ENCODE measurements at places on chromosomes 12 and 14.
A peak's percentile ranks its signal among the peaks of the same experiment; 100 is the strongest.

DNA sequence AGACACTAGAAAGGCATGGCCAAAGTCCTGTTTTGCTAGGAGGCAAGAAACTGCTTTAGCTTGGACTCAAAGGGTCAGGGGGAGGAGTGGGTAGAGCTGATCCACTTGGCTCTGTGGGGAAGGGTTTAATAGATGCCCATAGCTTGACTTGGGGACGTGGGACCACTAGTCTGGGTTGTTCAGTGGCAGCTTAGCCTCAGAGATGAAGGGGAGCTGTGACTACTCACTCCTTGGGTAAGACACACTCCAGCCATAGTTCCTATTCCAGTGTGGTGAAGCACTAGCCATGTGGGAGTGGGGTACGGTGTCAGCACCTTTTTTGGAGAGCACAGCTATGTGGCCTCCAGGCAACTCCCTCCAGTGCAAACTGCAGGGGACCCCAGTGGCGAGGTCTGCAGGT, 257.3 kb downstream of the TMEM121 start:
- DNase-seq = no peak

DNA sequence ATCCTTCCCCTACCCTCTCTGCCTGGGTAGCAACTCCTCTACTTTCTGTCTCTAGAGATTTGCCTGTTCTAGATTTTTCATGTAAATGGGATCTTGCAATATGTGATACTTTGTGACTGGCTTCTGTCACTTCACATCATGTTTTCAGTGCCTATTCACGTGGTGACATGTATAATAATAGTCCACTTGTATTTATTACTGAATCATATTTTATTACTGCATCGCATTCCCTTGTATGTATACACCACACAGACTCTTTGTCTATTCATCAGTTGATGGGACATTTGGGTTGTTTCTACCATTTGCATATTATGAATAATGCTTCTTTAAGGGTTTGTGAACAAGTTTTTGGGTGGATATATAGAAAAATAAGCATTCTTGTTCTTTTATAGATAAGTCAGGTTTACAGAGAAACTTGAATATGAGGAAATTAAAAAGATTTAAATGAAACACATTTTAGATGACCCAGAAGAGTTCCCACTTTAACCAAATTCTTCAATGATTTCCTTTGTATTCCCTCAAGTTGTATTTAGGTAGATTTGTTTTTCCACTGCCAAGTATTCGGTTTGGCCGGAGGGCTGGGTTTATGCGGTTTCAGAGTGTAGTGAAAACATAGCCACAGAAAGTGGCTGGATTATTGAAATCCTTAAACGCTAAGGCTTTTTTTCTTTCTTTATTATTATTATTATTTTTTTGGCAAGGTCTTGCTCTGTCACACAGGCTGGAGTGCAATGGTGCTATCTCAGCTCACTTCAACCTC, 178.7 kb upstream of the TMTC1 start:
- DNase-seq = no peak

- DNase-seq = no peak
These were observed 53.9 kb upstream of the FICD start for GRCh38 chr12:108461058-108461660.

- DNase-seq = no peak
These were observed 788 bp downstream of the SFSWAP start for GRCh38 chr12:131711551-131712205.

GRCh38 chr14:101730626-101731186, 30.8 kb upstream of the PPP2R5C start:
- no peak for DNase-seq

- no peak for DNase-seq
These were observed 67.3 kb downstream of the RCOR1 start for GRCh38 chr14:102659797-102660196.

- no peak for DNase-seq
These were observed 143.6 kb downstream of the TMEM117 start for GRCh38 chr12:43979450-43979849.

- no peak for DNase-seq
These were observed 325.6 kb upstream of the TMEM132C start for GRCh38 chr12:127941332-127941731.

DNA sequence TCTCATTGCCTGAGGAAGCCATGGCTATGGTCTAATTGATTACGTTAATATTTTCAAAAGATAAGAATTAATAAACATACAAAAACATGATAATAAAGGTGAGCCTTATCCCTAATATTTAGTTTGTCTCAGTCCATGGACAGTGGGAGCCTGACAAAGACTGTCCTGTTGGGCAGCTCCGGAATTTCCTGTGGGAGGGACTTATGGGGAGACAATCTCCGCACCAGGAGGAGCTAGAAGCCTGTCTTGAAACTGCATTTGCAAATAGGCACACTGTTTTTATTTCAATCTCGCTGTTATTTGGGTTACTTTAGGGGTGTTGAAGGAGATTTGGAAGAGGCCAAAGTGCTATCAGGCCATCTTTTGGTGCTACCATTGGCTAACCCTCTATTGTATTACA, 50.8 kb upstream of the ZDHHC17 start:
- DNase-seq = no peak

- DNase-seq = no peak
These were observed 377.7 kb downstream of the SLC16A7 start for GRCh38 chr12:59973515-59973914.

- DNase-seq = peak; percentile 50
These were observed 7.2 kb upstream of the ANKRD9 start for GRCh38 chr14:102516531-102517391.

DNA sequence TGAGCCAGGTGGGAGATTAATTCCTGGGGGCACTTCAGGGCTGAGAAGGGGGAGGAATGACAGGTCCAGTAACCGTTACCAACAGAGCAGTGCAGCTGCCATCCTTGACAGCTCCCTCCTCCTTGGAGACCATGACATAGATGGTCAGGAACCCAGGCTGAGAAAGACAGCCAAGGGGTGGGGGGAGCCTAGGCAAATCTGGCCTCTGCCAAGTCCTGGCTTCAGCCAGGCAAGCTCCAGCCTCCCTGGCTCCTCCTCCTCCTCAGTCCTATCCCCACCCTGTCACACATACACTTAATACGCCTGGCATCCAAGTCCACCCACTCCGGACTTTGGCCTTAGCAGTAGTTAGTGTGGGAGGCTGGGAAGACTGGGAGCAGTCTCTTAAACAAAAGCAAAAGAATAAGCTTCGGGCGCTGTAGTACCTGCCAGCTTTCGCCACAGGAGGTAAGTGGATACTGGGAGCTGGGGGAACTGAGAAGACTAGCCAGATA, at the start of gene RDH5:
Gene RDH5, plus strand, starts transcription at position 323 of the 494 bp plus-strand sequence. CDS start 792 bp downstream, outside the sequence.
- DNase-seq = no peak

GRCh38 chr12:95487024-95487423, 13.1 kb downstream of the METAP2 start:
- DNase-seq = no peak

DNA sequence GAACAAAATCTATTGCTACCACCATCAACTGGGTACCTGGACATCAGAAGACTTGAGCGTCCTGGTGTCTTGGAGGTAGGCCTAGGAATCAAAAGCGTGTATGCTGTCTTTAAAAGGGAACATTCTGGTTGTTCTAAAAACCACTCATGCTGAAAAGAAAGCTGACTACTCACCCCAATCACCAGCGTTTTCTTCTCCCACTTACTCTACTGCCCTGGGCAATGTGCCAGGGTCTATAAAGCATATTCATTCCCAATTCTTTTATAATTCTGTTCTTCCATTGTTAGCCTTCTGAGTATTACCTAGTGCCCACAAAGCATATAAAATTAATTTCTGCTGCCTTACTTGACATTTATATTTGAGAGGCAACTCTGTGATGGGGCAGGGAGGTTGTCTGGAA, 133.4 kb downstream of the KCNA5 start:
- DNase-seq = no peak

- DNase-seq = no peak
These were observed 11.2 kb upstream of the PNMA1 start for GRCh38 chr14:73725116-73726024.

DNA sequence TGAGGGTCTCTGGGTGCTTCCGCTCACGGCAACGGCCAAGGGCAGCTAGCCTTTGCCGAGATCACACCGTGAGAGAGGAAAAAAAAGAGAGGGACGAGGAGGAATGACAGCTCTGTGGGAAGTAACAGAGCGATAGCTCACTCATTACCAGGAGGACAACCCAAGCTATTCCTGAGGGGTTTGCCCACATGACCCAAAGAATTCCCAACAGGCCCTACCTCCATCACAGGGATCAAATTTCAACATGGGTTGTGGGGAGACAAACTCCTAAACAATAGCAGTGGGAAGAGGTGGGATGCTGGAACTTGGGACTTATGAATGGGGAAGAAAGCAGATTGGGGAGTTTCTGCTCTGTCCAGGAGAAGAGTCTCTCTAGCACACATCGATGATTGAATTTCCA, 180.6 kb downstream of the LRRK2 start:
- no peak for DNase-seq

DNA sequence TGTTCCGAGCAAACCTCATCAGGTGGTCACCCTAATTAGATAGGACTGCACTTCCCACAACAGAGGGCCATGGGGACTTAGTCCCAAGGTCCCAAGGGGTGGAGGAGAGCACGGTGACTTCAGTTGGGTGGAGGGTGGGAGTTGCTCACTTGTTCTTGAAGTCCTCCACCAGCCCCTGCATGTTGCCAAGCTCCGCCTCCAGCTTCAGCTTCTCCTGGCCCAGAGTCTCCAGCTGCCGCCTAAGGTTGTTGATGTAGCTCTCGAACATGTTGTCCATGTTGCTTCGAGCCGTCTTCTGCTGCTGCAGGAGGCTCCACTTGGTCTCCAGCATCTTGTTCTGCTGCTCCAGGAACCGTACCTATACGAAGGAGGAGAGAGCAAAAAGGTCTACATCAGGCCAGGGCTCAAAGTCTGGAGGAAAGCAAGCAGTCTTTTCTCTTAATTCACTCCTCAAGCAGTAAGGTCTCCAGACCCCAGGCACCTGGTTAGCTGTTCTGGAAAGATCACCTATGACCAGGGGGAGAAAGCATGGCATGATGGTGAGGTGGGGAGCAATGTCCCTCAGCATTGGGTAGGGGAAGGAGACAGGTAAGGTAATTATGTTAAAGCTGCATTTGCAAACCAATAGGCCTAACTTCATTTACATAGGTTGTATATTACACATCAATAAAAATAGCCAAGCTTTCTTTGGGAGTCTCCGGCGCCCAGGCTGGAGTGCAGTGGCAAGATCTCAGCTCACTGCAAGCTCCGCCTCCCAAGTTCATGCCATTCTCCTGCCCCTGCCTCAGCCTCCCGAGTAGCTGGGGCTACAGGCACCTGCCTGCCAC, 2.9 kb downstream of the KRT8 start:
- no peak for DNase-seq

DNA sequence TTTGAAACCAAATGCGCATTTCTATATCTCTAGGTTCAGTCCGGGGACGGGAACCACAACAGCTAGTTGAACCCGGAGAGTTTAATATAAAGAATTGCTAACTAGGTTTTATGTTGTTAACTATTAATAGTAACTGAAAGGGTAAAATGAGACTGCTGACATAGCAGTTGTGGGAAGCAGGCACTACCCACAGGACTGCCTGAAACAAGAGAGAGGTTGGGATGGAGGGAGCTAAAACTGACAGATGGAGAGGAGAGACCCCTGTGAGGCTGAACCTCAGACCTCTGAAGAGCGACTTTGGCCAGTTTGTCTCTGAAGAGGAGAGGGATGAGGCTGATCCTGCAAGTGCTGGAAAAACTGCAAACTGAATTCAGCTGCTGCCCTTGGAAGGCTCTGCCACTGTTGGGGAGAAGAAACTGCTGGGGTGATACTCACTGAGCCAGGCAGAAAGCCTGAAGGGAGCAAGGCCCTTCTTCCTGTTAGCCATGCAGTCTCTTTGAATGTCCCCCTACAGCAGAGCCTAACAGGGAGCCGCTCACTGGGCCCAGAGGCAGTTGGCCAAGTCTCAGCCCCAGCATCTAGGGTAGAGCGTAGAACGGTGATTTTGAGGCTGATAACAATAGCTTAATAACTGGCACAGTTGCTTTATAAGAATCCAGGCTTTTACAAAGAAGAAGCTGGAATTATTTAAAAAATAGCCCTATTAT, 172.2 kb downstream of the NPAS3 start:
- no peak for DNase-seq

- DNase-seq = no peak
These were observed 71.0 kb downstream of the SLC25A47 start for GRCh38 chr14:100393906-100394732.

- no peak for DNase-seq
These were observed 76.2 kb upstream of the KCNA1 start for GRCh38 chr12:4833524-4833923.

DNA sequence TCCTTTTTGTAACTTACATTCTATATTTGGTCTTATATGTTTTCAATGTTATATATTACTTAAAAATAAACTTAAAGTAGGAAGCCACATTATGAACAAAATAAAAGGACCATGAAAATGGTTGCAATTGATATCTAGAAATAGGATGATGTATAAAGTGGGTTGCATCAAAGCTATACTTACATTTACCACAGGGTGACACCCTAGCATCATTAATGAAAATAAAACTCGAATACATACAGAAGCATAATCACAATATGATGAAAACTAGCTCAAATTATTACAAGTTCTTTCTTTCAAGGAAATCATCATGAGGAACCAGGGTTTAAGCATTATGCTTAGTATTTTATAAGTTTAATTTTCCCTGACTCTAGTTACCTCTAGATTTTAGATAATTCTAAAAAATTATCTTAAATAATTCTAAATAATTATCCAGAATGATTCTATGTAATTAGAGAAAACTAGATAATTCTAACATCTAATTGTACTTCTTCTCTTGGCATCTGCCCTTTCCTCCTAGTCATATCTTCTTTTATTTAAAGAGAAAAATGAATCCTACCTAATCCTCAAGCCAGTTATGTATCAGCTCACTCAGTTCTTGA, 31.2 kb downstream of the TAS2R7 start:
- no peak for DNase-seq

GRCh38 chr12:130225347-130225746, 63.1 kb downstream of the FZD10 start:
- no peak for DNase-seq

DNA sequence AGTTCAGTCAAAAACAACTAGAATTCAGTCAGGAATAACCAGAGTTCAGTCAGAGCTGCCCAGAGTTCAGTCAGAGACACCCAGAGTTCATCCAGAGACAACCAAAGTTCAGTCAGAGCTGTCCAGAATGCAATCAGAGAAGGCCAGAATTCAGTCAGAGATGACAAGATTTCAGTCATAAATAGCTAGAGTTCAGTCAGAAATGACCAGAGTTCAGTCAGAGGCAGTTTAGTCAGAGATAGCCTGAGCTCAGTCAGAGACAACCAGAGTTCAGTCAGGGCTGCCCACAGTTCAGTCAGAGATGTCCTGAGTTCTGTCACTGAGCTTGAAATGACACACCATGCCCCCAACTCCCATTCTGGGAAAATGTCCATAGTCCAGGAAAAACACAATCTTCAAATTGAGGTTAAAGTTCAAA, 1102.8 kb downstream of the BCL11B start:
- DNase-seq = no peak

DNA sequence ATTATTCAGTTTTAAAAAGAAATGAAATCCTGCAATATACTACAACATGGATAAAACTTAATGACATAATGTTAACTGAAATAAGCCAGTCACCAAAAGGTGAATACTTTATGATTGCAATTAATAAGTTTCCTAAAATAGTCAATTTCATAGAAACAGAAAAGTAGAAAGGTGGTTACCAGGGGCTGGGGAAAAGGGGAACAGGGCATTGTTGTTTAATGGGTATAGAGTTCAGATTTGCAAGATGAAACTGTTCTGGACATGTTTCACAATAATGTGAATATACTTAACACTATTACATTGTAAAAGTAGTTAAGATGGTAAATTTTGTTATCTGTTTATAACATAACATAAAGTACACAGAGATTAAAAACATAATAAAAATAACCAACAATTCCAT, 550.9 kb downstream of the CCER1 start:
- DNase-seq = no peak
